PC-3 (cell line): ENCODE measurements at places on chromosomes 7 and 10. TPM values are rescaled to one million over a fixed set of nuclear protein-coding genes. Genes with fewer than 3 reads are reported as not detected.

GRCh38 chr7:91843831-91844230 lies 36.7 kb downstream of the MTERF1 start:
- no peak for DNase-seq

DNA sequence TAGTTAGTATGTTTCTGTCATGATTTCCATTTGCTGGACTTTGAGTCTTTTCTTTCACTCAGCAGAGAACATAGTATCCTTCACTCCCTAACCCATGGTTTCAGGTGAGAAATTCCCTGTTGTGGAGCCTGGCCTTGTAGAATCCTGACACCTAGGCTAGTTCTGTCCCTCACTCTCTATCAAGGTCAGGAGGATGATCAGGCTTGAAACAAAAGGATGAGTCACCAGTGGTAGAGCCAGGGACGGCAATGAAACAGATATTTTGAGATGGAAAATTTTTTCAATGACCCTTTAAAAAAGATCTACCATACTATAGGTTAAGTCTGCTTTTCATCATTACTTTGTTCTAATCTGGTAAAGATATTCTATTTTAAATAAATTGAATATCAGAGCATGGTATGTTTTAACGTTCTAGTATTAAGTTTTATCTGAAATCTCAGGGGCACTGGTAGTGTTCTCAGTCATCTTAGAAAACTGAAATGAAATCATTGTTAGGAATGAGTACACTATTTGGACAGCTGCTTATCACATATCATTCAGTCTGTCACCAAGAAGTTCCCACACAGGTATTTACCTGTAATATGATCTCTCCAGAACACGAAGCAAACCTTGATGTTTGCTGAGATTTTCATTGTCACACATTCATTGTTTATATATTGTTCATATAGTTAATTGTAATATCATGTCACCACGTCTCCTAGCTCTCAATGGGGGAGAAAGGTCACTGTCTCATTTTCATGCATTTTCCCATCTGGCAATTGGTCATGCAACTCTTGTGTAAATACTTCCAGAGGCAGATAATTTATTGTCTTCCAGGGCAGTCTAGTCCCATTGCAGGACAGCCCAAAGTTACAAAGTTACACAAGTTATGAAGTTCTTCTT lies 299.9 kb upstream of the LRRTM3 start:
- peak; percentile 84 for DNase-seq

DNA sequence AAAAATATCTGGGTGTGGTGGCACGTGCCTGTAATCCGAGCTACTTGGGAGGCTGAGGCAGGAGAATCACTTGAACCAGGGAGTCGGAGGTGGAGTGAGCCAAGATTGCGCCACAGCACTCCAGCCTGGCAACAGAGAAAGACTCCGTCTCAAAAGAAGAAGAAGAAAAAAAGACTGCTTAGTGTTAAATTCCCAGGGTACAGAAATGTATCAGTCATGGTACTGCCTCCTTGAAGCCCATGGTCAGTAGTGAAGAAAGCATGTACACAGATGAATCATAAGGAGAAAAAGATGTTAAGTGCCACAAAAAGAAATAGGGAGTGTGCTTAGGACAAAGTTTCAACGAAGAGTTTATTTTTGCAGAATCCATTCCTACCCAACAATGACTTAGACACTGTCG lies 62.5 kb upstream of the KMT2E start:
- DNase-seq: no peak

DNA sequence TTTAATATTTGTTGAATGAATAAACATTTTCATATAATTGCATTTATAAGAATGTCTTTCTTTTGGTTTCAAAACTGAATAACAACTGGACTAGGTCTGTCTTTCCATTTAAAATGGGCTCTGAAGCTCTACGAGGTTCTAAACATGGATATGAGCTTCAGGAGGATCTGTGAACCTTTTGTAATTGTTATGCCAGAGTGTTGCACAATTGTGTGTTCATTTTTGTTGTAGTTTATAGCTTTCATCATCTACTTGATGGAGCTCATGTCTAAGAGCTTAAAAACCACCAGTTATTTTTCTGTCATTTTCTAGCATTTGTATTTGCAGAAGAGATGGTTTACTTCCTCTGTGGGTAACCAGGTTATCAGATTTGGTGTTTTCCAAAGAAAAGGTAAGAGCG lies 265.7 kb upstream of the NPY start:
- DNase-seq: no peak

DNA sequence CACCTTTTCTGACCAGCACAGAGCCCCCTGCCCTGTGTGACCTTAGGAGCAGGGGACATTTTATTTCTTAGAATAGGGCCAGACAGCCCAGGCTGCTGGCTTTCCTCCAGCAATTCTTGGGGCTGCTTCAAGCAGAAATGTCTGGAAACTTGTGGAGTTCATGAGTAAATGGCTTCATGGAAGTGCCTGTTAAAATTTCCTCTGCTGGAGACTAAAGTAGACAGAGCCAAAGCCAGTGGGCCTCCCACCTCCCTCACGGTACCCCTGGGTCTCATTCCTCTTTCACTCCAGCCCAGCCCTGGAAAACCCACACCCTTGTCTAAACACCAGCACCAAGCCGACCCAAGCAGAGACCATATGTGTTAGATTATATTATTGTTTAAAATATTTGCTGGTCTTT lies 505.5 kb upstream of the ZMIZ1 start:
- no peak for DNase-seq

DNA sequence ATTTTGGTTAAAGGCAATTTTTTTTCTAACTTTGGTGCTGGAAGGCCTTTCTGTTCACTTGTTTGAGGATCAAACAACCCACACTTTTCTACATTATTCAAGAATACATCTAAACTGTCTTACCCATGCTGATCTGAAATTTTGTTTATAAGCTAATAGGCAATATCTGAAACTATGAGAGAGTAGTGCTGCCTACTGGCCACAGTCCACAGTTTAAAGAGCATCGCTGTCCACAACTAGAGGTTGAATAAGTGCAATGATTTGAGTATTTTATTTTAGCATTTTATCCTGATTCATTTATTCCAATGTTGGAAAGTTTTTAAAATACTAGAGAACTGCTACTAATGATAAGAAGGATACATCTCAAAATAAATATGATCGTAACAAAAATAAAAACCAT lies 306.9 kb downstream of the ELMO1 start:
- no peak for DNase-seq

DNA sequence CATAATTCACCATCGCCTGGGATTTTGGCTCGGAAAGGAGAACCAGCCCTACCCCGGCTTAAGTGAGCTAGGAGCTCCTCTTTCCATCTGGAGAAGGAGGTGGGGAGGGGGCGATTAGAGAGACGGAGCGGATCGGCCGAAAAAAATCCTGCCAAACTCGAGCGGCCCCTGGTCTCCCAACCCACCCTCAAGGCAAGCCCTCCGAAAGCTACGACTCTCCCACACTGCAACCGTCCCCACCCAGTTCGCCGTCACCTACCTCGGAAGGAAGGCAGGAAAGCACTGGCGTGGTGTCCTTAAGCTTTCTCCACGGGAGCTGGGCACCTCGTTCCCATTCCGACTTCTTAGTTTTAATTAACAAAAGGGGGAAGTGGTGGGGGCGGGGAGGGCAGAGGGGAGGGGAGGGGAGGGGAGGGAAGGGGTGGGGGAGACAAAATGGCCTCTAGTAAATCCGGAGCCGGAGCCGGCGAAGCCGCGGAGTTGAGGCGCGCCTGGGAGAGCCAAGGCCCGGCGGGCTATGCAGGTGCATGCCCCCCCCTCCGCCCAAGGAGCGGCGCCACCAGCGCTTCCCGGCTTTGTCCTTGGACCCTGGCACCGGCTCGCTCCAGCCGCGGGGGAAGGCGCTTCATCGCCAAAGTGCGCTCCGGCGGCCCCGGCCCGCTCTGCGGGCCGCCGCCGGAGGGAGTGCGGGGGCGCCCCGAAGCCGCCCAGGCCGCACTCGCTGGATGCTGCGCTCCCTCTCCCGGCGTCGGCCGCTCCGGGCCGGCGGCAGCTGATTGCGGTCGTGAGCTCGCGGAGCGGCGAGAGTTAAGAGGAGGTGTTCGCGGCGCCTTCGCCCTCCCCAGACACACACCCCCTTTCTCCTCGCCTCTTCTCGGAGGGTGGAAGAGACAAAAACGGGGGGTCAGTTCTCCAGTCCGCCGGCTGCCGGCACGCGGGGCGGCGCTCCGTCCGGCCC lies at the start of gene LRRC4:
LRRC4 (minus strand) TSS at position 784 of the 958 bp plus-strand sequence. CDS start 797 bp downstream, outside the sequence.
- no peak for DNase-seq

- no peak for DNase-seq
Measured at GRCh38 chr10:121880895-121881294, 46.9 kb downstream of the ATE1 start.

GRCh38 chr10:14151571-14151970 lies 179.2 kb downstream of the FRMD4A start:
- no peak for DNase-seq

DNA sequence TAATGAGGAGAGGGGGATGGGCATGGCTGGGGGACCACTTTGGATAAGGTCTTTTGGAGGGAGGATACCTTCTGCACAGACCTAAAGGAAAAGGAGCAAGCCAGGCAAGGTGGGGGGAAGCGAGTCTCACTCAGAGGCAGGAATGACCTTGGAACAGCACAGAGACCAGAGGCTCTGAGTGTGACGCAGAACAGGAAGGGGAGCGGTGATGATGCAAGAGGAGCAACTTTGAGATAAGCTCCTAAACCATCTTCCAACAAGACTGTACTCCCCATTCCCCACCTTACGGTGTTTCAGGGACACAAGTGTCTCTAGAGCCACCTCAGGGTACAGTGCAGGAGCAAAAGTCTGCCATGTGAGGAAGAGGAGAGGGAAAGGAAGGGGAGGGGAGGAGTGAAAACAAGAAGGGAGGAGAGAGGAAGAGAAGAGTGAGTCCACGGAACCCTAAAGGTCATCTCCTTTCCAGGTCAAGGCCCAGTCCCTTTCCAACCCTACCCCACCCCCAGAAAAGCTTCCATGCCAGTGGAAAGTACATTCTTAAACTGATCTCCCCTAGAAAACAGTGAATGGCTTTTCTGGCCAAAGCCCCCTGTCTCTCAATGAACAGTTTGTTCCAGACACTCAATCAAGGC lies 54.1 kb downstream of the JAZF1 start:
- DNase-seq: no peak

- no peak for DNase-seq
Measured at GRCh38 chr7:43138710-43139109, 26.3 kb downstream of the HECW1 start.

DNA sequence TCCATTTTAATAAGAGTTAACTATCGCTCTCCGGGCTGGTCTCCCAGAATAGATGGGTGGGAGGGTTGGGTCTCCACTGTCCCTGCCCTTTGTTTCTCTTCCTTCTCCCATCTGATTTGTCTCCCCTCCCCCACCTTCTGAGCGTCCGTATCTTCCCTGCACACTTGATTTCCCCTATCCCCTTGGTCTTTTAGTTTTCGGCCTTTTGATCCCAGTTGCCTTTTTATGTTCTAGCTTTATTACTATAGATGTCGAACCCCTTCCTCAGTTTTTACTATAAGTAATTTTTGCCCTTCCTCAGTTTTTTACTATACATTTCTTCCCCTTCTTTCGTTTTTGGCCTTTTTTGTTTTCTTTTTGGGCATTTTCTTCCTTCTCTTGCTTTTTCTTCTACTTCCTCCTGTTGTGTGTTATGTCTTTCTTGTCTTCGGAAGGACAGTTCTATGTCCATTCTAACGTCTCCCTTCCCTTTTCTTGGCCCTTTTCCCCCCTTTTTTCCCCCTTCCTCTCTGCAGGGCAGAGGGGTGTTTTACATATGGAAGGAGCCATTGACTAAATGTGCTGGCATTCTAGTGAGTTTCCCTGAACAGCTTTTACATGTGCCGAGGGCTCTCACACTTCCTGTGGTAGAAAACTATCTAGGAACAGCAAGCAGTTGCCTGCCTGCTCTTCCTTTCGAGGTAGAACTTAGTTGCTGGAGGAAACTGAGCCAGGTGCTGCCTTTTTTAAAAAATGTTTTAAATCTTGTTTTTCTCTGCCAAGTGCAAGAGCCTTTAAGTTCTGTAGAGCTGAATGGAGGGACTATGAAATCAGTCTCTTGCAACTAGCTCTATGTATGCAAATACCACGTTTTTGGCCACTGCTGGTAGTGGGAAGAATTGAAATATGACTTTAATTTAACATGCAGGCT lies 2.8 kb downstream of the TET1 start:
- no peak for DNase-seq

DNA sequence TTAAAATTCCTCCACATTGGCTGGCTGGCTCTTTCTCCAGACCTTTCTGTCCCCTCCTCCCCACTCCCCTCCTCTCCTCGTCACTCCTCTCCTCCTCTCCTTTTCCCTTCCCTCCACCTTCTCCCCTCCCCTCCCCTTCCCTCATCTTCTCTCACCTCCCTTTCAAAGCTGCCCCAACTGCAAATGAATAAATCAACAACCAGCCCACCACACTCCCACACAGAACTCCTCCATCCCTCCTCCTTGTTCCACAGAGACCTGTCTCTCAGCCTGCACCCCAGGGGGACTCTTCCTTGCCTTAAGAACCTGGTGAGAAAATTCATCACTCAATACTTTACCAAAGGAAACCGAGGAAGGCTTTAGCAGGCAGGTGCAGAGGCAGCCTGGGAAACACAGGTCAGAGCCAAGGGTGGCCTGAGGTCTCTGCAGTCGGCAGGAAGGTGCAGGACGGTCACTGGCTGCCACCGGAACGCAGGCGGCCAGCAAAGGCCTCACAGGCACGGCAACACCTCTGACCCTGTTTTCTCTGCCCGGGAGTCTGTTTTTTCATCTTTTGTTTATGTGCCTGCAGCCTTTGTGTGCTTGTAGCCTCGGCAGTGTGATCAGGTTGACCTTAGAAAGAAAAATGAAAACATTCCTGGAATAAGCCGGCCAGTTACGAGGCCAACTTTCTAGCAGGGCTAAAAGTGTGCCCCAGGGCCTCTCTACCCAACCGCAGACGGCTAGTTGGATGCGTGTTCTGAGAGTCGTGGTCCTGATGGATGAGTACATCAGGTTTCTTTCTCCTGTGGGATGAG lies 207.6 kb upstream of the KLF6 start:
- DNase-seq: no peak

DNA sequence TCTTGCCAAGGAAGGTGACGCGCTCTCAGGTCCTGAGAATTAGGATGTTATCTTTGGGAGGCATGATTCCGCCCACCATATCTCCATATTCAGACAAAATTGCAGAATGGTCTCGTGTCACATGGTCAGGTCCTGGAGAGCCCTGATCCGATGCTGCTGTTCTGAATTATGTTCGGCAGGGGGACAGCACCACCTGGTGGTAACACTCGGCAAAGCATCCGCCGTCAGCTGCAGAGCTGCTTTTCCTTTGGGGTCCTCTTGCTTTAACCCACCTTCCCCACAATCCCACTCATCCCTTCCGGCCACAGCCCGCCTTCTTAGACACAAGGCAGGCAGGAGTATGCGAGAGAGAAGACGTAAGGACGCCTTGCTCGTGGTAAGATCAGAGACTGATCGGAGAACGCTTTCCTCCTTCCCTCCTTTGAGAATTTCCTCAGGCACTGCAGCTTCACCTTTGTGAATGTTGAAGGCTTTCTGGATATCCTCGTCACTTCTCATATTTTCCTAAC lies 327.8 kb upstream of the C7orf33 start:
- DNase-seq: peak; percentile 60

The MRPL43 gene
- total RNA-seq: 81.0 and 90.5 TPM in 2 replicates

The COBL gene
- total RNA-seq: 8.6 and 8.8 TPM in 2 replicates

The TNS3 gene
- total RNA-seq: 71.4 and 72.3 TPM in 2 replicates

The DDC gene
- total RNA-seq: not detected in 2 replicates

The SHH gene
- 0.11 and 0.12 TPM in 2 replicates for total RNA-seq
